ENCODE measurements at places on chromosomes 16 and 17. TPM values are rescaled to one million over a fixed set of nuclear protein-coding genes. Genes with fewer than 3 reads are reported as not detected.

The NGFR gene
- 0.81 TPM for total RNA-seq

The PPP1R27 gene
- total RNA-seq, result not detected

The LAT gene
- 0.49 TPM for total RNA-seq

The CXCL16 gene
- 1.6 TPM for total RNA-seq

The BAIAP3 gene
- 4.7 TPM for total RNA-seq

The MEIOC gene
- total RNA-seq, result under 0.01 TPM

The ACBD4 gene
- 10.7 TPM for total RNA-seq

The SHBG gene
- 1.6 TPM for total RNA-seq

The OR3A2 gene
- total RNA-seq, result not detected

The MYH2 gene
- total RNA-seq, result not detected

The MFSD6L gene
- total RNA-seq, result not detected

The C1QTNF8 gene
- total RNA-seq, result not detected

The EMP2 gene
- 9.4 TPM for total RNA-seq

Measured in cardiac atrium fibroblast (primary cell).